ELF-1 (cell line): ENCODE measurements at places on chromosomes 5 and 9.

GRCh38 chr5:88384886-88385285 lies 116.2 kb upstream of the TMEM161B start:
- DNase-seq = no peak

DNA sequence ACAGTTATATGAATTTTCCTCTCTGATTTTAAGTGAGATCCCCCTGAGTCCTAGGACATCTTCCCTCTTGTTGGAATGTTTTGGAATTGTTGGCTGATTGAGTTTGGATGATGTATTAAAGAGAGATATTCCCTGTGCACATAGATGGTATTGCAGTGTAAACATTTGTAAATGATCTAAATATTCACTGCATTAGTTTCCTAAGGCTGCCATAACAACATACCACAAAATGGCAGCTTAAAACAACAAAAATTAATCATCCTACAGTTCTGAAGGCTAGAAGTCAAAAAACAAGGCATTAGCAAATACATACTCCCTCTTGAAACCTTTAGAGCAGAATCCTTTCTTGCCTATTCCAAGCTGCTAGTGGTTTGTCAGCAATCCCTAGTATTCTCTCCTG lies 38.0 kb upstream of the MROH2B start:
- DNase-seq = no peak

GRCh38 chr5:35317586-35317985 lies 87.3 kb upstream of the PRLR start:
- DNase-seq = no peak

DNA sequence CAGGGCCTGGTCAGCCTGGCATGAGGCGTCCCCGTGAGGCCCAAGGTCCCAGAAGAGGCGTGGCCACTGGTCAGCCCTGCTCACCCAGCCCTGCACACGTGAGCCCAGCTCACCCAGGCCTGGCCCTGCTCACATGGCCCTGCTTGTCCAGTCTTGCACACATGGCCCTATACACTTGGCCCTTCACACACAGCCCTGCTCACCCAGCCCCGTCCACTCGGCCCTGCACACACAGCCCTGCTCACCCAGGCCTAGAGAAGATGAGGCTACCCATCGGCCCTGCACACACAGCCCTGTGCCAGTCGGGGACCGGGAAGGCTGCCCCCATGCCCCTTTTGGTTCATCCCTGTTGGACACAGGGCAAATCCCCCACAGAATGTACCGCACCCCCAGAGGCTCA lies 28.4 kb downstream of the ZDHHC11B start:
- DNase-seq = no peak

DNA sequence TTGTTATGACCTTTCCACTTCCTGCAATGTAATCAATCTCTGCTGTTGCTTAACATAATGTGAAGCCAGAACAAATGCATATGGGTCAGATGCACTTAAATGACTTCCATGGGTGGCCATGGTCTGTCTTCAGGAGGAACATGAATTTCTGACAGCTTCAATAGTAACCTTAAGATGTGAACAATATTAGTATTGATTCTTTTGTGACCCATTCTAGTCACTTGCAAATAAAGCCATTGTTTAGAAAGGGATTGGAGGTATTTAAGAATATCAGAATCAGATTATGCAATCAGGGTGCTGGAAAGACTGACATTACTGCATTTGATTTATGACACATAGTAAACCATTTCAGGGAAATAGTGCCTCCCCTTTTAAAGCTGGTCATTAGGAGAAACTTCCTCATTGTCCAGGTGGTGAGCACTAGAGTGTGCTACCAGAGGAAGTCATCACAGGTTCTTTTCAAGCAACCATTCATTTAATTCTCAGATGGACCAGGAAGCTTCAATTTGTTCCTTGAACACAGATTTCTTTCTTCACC lies 32.1 kb downstream of the GRIN3A start:
- DNase-seq = no peak

DNA sequence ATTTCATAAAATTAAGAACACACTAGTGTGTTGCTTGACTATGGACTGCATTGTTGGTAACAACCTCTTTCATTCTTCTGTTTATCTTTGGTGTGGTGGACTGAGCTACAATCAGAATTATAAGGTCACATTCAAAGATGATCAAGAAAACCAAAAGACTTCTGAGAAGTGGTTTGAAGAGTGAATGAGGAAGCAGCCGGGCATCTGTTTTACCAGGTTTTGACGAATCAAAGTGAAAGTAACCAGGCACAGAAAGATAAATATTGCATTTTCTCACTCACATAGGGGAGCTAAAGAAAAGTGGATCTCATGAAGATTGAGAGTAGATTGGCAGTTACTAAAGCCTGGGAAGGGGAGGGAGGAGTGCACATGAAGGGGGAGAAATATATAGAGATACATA lies 589.1 kb downstream of the ZNF608 start:
- DNase-seq = no peak

- no peak for DNase-seq
Observed at GRCh38 chr9:33813712-33814641, 3.0 kb upstream of the UBE2R2 start.

DNA sequence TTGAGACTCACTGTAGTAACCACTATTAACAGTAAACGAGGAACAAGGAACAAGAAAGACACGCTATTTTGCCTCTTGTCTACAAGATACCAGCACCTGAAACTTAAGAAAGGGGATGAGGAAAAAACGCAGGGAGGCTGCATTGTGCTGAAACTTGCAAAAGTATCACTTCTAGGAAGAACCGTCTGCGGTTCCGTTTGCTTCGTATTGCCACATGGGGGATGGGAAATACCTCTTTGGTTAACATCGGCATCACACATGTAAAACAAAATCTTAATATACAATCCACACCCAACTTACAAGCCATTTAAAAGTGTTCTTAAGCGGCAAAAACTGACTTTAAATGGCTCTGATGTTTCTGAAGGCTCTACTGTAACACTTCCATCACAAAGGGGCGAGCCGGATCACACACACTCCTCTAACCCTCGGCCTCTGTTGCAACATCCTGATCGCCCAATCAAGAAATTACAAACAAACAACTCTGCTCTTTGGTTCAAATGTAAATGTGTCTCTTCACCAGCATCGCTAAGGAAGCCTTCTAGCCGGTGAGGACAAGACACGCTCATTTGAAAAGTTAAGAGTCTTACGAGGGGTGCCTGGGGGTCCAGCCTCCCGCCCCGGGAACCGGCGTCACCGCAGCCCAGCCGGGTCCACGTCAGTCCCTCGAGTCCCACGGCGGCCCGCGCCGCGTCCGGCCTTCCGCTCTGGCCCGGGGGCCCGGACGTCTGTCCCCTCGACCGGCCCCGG lies 621 bp downstream of the SEC16A start:
- DNase-seq = peak; percentile 47

- no peak for DNase-seq
Observed at GRCh38 chr9:107169796-107170195, 113.3 kb upstream of the RAD23B start.

- DNase-seq = peak; percentile 28
Observed at GRCh38 chr5:31853398-31854135, 214.6 kb downstream of the PDZD2 start.

GRCh38 chr9:70615464-70616138 lies 201.1 kb upstream of the KLF9 start:
- no peak for DNase-seq

GRCh38 chr9:2018764-2019558 lies 3.8 kb downstream of the SMARCA2 start:
- peak; percentile 63 for DNase-seq

DNA sequence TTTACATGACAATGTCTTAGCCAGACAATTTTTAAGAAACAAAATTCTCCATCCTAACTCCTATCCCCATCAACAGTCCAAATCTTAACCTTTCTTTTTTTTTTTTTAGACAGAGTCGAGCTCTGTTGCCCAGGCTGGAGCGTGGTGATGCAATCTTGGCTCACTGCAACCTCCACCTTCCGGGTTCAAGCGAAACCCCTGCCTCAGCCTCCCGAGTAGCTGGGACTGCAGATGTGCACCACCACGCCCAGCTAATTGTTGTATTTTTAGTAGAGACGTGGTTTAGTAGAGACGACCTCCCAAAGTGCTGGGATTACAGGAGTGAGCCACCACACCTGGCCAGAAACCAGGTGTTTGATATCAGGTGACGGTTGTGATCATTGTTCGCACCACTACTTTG lies 10.2 kb downstream of the ABL1 start:
- no peak for DNase-seq

DNA sequence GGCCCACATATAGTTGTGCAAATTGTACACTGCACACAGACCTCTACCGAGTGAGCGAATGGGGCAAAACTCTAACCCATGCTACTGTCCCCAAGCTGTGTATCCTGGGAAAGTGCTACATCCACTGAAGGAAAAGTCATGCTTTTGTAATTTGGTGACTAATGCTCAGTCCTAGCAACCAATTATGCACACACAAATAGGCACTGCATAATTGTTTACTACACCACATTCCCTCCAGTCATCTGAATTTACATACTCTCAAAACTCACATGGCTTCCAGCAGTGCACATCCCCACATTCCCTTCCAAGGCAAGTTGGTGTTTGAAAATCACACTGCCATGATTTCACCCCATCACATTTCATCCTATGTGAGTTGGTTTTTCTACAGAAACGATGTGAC lies 125.9 kb upstream of the OSMR start:
- no peak for DNase-seq

- DNase-seq = no peak
Observed at GRCh38 chr5:31898036-31898632, 259.2 kb downstream of the PDZD2 start.

- no peak for DNase-seq
Observed at GRCh38 chr5:56288873-56289601, 55.9 kb upstream of the ANKRD55 start.

DNA sequence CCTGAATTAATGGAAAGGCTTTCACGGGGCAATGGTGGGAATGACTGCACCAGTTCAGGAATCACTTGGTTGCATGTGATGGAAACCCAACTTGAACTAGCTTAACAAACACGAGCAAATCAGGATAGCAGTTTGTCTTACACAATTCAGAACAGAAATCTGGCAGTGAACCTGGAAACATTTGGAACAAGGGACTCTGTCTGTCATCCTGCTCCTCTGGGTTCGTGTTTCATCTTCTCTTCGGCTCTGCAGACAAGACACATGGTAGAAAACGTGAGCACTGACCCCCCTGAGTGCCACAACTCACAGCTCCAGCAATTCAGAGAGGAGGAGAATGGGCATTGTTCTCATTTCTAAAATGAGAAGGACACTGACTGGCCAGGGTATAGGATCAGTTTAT lies 218.1 kb upstream of the NREP start:
- no peak for DNase-seq

DNA sequence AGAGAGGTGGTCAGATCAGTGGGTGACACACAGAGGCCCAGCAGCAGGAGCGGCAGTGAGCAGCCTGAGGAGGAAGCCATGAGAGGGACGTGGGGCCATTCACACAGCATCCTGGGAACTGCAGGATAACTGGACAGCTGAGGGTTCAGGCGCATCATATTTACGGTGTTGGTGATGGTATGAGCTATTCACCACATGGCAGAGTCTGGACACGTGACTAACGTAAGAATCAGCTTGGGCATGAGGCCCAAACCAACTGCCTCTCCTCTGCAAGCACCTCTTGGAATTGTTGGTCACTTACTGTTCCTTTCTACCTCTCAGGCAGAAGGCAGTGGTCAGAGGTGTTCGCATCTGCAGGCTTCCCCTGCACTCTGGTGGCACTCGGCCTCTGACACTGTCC lies 141.1 kb downstream of the ENTREP1 start:
- no peak for DNase-seq

DNA sequence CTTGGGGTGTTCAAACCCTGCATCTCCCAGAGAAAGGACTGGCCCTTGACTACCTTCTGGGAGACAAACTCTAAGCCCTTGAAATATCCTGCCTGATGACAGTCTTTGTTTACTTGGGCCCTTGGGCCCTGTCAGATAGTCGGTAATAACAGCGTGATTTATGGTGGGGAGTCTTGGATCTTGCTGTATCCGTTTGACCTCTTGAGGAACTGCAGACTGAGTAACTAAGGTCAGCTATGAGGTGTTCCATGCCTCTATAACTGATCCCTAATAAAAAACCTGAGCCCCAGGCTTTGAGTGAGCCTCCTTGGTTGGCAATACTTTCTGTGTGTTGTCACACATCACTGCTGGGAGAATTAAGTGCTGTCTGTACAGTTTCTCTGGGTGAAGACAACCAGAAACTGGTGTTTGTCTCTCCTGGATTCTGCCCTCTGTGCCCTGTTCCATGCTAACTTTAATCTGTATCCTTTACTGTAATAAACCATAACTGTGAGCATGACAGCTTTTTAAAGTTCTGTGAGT lies 56.2 kb upstream of the ANKRD33B start:
- peak; percentile 72 for DNase-seq

GRCh38 chr9:113164536-113165300 lies 13.9 kb downstream of the SLC31A2 start:
- no peak for DNase-seq

- DNase-seq = no peak
Observed at GRCh38 chr9:6656614-6657300, 11.2 kb upstream of the GLDC start.

- DNase-seq = no peak
Observed at GRCh38 chr5:150035139-150035895, 34.8 kb downstream of the HMGXB3 start.

- DNase-seq = peak; percentile 71
Observed at GRCh38 chr9:91315191-91315590, 46.5 kb downstream of the AUH start.
